Cerebellum (tissue), 4 donors: ENCODE measurements at places on chromosomes 5 and 9.

DNA sequence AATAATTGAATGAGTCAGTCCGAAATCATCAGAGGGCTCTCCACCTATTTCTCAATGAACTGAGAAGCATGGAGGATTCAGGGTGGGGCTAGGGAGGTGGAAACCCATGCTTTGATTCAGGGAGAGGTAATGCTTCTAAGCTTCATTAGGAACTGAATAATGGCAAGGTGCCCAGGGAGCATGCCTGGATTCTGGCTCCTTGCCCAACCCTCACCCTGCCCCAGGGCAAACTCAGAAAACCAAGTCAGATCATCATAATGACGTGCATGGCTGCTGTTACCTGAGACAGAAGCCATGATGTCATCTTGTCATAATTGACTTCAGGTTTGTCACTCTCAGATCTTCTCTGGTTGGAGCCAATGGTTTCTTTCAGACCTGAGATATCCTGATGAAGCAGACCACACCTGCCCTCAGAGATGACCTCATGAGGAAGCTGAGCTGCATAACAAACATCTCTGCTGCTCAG is 199.6 kb downstream of the SYK start:
- DNase-seq = no peak

GRCh38 chr5:179336126-179336870 is 9.0 kb downstream of the ADAMTS2 start:
- no peak for DNase-seq

DNA sequence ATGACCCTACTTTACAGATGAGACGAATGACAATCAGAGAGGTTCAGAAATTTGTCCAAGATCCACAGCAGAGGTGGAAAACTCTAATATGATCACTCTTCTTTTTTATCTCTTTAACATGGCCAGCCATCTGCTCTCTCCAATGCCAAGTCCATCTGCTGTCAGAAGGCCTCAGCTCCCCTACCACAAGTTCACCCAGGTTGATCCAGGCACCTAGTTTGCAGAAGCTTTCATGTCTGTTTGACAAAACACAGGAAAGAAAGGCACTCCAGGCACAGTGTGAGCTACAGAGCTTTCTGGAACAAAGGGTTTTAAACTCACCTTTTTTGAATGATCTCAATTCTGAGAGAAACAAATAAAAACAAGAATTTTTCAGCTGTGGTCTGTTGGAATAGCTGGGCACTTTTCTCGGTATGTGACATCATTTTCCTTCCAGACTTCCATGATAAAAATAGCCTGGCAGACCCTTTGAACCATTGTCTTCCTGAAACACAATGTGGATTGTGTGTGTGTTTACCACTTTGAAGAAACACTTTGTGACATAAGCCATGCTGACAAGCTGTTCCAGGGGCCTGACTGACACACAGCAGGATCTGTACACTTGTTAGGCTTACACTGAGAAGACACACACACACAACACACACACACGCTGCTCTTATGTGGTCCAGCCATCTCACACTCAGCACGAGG is 214.3 kb downstream of the AGTPBP1 start:
- peak; percentile 27 for DNase-seq

DNA sequence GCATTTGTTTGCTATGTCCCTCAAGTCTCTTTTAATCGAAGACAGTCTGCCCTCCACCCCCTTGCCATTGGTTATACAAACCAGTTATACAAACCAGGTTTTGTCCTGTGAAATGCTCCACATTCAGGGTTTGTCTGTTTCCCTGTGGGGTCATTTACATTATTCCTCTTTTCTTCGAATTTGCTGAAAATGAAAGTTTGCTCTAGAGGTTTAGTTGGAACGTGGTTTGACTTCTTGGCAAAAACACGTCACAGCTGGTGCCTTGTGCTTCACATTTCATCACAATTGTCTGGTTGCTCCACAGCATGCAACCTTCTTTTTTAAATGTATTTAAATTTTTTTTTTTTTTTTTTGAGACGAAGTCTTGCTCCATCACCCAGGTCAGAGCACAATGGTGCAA is 4.2 kb upstream of the HAVCR2 start:
- DNase-seq = no peak

DNA sequence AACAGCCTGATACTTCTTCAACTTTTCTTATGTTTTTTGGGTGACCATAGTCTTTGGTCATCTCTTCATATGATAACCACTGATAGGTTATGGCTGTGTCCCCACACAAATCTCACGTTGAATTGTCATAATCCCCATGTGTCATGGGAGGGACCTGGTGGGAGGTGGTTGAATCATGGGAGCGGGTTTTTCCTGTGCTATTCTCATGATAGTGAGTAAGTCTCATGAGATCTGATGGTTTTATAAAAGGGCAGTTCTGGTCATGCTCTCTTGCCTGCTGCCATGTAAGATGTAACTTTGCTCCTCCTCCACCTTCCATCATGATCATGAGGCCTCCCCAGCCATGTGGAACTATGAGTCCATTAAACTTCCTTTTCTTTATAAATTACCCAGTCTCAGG is 8.7 kb downstream of the RHOBTB3 start:
- DNase-seq = no peak

DNA sequence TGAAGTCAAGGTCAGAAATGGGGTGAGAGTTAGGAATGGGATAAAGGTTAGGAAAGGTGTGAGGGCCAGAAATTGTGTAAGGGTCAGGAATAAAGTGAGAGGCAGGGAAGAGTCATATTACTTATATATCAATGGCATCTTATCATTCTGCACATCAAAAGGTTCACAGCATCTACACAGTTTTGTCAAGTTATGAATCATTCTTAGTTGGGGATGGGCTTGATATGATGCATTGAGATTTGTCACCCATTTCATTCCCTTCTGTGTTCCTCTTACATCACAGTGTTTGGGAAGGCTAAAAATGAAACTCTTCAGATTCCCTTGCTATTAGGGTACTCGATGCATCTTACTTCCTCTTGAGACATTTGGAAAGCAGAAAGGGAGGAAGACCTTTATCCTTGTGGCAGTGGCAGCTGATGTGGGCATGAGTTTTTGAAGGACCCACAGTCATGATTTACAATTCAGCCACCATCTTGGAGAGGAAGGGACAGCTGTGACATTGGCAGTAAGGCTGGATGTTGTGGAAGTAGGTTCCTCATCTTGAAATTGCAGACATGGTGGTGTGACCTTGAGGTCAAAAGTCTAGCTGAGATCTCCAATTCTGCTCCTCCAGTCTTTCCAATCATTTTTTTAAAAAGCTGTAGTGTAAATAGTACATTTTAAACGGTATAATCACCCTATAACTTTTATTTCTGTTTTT is 24.2 kb upstream of the NPR3 start:
- DNase-seq = no peak

DNA sequence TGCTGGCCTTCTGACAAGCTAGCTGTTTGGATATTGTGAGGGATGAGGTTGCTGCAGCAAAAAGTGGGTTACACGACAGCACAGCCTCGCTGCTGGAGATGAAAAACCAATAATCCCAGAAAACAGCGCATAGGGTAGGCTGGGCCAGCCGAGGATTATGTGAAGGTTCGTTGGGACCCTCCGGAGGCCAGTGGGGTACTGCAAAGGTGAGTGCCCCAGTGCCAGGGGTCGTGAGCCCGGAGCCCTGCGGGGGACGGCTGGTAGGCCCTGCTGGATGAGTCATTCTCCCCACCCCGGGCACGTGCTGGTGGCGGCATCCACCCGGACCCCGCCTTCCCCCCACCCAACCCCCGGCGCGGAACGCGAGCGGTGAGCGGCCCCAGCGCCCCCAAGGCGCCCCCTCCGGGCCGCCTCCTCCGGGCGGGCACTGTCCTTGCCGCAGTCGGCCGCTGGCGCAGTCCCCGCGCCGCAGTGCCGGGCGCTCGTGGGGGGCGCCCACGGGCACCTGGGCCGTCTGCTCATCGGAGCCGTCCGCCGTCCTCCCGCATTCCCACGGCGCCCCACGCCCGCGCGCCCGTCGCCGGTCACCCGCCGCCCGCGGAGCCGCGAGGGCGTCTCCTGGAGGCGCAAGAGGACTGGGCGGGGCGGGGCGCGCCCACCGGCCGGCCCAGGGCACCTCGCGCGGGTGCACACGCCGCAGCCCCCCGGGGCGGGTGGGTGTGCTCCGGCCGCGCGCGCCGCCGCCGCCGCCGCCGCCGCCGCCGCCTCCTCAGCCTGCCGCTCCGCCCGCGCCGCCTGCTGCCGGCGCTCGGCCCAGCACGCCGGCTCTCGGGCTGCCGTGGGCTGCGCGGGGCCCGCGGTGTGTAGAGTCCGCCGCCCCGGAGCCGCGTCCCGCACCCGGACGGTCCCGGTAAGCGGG is at the start of gene PHF24:
PHF24 (plus strand) TSS at position 794 of the 919 bp plus-strand sequence. CDS start 13,014 bp downstream, outside the sequence.
- DNase-seq = peak; percentile 54

GRCh38 chr5:76487821-76488220 is 84.7 kb downstream of the IQGAP2 start:
- DNase-seq = no peak

DNA sequence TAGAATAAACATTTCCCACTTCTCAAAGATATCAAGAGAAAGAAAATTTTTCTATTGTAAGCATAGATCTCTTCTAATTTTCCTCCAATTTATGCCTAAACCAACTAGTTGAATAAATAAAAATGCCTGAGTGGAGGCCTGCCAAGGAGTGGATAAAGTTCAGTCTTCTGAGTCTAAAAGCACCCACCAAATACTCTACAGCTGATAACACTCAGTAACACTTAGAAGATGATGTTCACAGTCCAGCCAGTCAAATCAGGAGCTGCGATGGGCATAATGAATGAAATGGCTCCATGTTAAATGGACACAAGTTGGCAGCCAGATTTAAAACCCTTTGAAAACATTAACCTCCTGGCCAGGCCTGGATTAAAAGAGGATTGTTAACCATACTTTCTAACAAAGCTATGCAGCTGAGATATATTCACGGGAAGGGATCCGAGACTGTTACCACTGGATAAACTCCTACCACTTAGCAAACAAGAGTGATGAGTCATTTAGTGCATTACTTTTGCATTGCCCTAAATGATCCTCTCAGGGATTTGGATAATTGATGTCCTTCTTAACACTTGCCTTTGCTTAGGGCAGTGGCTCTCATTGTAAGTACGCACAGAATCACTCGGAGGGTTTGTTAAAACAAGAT is 63.7 kb upstream of the CCDC112 start:
- DNase-seq = no peak

GRCh38 chr9:125470767-125471580 is 209.3 kb downstream of the GAPVD1 start:
- no peak for DNase-seq

- DNase-seq = no peak
These were observed 75.1 kb upstream of the FBN2 start for GRCh38 chr5:128613128-128613527.

DNA sequence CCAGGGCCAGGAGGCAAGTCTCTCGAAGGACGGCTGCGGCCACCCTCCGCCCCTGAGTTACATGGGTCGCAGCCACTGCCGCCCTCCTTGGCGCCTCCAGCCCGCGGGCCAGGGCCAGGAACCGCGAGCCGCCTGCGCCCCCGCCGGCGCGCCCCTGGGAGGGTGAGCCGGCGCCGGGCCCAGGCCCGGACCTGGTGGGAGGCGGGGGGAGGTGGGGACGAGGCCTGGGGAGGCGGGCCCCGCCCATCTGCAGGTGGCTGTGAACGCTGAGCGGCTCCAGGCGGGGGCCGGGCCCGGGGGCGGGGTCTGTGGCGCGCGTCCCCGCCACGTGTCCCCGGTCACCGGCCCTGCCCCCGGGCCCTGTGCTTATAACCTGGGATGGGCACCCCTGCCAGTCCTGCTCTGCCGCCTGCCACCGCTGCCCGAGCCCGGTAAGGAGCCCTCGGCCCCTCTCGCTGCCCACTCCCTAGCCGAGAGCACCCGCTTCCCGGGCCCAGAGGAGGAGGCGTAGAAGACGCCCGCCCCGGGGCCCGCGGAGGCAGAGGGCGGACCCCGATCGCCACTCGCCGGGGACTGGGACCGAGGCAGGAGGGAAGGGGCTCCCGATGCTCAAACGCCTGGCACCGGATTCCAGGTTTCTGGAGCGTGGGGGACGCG is at the start of gene ASS1:
ASS1 (plus strand) TSS at position 397 of the 657 bp plus-strand sequence. CDS start 7,268 bp downstream, outside the sequence.
- DNase-seq = peak; percentile 75

DNA sequence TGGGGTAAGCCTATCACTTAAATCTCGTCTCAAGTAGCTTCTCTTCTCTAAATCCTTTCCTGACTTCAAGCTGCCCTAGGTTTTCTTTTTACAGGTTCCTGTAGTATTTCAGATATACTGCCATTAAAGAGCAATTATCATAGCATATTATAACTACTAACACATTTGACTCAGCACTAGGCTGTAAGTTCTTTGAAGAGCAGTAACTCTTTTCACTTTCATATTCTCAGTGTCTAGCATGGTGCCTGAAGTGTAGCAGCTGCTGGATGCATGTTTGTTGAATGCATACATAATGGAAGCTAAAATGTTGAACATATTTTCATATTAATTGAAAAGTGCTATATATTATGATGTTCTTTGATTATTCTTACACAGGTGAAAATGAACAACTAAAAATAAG is 22.5 kb downstream of the CCDC152 start:
- DNase-seq = no peak

DNA sequence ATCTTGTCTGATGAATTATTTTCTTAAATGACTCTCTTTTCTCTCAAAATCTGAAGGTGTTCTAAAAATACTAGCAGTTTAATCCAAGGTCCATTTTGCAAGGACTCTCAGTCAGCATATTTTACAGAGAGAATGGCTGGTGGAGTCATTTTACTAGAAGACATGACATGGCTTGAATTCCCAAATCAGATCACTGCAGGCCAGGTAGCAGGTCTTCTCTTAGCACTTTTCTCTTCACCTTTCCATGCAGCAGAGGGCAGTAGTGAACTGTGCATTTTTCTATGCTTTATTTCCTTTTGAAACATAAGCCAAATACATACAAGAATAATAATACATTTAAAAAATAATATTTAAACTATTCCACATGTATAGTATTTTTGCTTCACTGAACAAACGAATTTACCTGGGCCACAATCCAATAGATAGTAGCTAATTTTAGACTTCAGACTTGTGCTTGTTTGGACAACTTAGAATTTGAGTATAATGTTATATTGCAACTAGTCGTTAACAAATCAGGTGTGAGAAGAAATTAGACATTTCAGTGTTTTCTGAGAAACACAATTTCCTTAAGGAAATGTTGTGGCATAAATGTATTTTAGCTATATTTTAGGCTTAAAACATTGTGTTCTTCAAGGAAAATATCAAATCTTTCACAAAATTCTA is 289.4 kb upstream of the DAB2 start:
- peak; percentile 7 for DNase-seq

DNA sequence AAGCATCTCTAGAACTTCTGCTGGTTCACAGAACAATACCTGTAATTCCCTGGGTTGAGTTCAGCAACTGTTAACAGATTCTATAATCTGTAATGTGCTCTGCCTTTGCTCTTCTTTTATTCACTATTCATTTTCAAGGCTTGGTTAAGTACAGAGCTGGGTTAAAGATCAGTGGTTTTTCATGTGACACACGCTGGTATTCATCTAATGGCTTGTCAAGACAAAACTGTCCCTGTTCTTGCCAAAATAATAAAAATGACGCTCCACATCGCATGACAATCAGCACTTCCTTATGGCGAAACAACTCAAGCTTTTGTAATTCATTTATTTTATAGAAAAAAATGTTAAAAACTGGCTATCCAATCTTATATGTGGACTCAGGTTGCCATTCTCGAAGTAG is 137.9 kb downstream of the BNC2 start:
- DNase-seq = no peak

DNA sequence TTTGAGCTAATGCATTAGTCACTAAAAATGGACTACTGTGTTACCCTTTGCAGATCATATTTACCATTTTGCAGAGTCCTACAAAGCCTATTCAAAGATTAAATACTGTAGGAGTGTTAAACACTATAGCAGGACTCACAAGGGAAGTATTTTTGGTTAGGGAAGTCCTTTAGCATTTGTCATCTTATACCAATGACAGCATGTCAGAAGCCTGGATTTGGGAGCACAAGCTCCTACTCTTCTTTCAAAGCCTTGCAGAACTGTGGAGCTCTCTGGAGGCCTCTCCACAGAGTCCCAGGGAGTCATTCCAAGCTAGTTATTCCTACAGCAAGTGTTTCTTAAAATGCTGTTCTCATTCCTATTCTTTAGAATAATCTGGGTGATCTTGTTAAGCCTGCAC is 288.8 kb downstream of the PIK3R1 start:
- DNase-seq = no peak
